SJSA1 (cell line): ENCODE measurements at places on chromosomes 3 and 15.

DNA sequence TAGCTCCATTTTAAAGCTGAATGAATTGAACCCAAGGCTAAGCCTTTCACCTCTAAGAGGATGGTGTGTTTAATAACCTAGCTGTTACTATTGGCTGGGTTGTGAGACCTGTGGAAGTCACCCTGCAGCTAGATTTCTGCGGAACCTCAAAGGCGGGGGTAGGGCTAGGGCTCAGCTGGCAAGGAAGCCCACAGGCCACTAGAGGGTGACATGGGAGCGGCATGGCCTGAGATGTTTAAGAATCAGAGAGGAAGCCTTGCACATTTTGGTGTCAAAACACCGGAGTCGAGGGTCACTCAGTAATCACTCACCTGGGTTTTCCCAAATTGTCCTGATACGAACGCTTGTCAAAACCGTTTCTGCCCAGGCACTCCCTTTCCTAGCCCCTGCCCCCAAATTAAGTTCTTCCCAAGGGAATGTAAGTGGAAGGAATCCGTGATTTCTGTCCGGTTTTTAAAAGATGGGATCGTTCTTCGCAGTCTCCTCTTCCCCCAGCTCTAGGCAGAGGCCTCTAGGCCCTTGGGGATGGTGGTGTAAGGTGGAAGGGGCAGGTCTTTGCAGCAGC lies 3.8 kb upstream of the ACAD9 start:
- no peak for DNase-seq
- no peak overlapping the region for H3K27ac ChIP-seq
- no peak overlapping the region for H3K4me3 ChIP-seq
- H3K36me3 ChIP-seq = peaks cover 1% of the 10 kb centered on the region
- H3K27me3 ChIP-seq = no peaks in the 10 kb centered on the region

DNA sequence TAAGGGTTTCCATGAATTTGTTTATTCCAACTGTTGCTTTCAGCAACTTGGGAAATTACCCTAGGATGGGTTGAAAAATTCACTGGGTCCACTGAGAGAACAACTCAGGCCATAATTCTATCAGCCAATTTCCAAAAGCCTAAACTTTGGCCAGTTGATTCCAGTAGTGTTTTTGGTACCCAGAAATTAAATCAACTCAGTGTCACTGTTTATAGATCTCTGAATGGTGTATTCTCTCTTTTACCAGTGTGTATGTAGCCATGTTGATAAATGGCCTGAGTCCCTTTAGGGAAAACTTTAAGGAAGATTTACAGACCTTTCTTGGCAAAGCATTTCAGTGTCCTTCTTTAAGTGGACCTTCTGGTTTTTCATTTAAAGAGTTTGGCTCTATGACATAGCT lies 636.4 kb downstream of the OTOL1 start:
- H3K4me3 ChIP-seq = no peak overlapping the region
- no peaks in the 10 kb centered on the region for H3K27me3 ChIP-seq
- H3K27ac ChIP-seq = no peak overlapping the region
- no peaks in the 10 kb centered on the region for H3K4me1 ChIP-seq
- no peaks in the 10 kb centered on the region for H3K36me3 ChIP-seq
- no peak for DNase-seq

GRCh38 chr3:111603679-111604078 lies 8.5 kb upstream of the ZBED2 start:
- no peaks in the 10 kb centered on the region for H3K36me3 ChIP-seq
- peaks cover 11% of the 10 kb centered on the region for H3K4me1 ChIP-seq
- H3K27me3 ChIP-seq = no peaks in the 10 kb centered on the region
- H3K27ac ChIP-seq = no peak overlapping the region
- H3K4me3 ChIP-seq = no peak overlapping the region

DNA sequence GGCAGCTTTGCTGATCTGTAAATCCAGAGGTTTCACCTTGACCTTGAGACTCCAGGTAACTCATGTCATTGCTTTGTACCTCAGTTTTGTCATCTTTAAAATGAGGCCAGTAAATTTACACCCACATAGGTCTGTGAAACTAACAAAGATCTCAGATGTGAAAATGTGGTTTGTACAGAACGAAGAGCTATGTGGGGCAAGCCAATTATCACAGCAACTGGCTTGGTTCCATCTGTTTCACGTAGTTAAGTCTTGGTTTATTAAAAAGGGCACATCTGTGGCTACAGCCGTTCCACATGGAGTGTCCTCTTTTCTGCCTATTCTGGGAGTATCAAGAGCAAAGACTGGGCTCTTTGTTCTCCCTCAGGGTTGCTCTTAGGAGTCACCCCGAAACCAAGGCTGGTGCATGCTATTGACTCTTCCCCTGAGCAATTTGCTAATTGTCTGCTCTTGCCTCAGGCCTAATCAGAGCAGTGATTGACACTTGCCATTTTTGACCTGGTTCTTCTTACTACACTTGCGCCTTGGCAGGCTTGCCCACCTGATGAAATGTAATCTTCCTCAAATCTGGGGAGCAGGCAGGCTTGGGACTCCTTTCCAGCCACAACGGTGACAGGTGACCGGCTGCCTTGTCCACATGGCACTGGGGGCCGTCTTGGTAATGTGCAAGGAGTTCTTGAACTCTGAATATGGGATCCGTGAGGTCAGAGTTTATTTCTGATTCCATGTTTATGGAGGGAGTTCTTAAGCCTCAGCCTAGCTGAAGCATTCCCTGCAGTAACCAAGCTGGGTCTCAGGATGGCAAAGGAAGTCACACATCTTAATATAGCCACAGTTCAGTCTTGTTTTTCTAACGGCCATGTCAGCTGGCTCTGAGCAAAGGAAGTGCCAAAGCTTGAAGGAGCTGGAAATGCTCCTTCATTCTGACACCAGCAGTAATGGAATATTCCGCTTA lies 40.1 kb downstream of the EAF1 start:
- no peaks in the 10 kb centered on the region for H3K4me1 ChIP-seq
- no peak overlapping the region for H3K27ac ChIP-seq
- no peak for DNase-seq
- no peaks in the 10 kb centered on the region for H3K36me3 ChIP-seq
- no peaks in the 10 kb centered on the region for H3K27me3 ChIP-seq
